ENCODE measurements at places on chromosomes 7 and 10.

DNA sequence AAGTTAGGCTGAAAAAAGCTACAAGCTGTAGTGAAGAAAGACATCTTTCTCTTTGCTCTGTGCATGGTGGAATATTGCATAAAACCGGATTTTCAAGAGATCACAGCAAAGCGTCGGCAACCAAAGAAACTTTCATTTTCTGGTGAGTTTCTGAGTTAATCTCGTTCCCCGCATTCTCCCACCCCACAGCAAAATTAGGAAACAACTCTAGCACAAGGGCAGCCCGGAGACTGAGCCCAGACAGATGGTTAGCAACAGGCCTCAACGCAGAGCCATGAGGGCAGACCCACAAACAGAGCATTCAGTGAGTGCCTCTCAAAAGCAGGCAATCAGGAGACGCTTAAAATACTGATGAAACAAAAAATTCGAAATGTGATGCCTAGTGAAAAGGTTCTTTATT, 396.1 kb upstream of the KLF6 start:
- no peaks in the 10 kb centered on the region for H3K36me3 ChIP-seq
- no peak for DNase-seq
- H3K27ac ChIP-seq: no peak overlapping the region
- no peaks in the 10 kb centered on the region for H3K4me1 ChIP-seq

- H3K27me3 ChIP-seq: no peaks in the 10 kb centered on the region
- H3K4me1 ChIP-seq: peaks cover 33% of the 10 kb centered on the region
- H3K27ac ChIP-seq: peak overlapping the region; percentile 53
- no peaks in the 10 kb centered on the region for H3K36me3 ChIP-seq
Observed at GRCh38 chr7:73870041-73870492, 9.1 kb downstream of the TMEM270 start.

GRCh38 chr7:21383227-21384220, 44.4 kb upstream of the SP4 start:
- no peak for DNase-seq
- no peak overlapping the region for H3K27ac ChIP-seq
- H3K4me1 ChIP-seq: no peaks in the 10 kb centered on the region
- H3K4me3 ChIP-seq: no peak overlapping the region
- no peaks in the 10 kb centered on the region for H3K27me3 ChIP-seq
- H3K36me3 ChIP-seq: no peaks in the 10 kb centered on the region

DNA sequence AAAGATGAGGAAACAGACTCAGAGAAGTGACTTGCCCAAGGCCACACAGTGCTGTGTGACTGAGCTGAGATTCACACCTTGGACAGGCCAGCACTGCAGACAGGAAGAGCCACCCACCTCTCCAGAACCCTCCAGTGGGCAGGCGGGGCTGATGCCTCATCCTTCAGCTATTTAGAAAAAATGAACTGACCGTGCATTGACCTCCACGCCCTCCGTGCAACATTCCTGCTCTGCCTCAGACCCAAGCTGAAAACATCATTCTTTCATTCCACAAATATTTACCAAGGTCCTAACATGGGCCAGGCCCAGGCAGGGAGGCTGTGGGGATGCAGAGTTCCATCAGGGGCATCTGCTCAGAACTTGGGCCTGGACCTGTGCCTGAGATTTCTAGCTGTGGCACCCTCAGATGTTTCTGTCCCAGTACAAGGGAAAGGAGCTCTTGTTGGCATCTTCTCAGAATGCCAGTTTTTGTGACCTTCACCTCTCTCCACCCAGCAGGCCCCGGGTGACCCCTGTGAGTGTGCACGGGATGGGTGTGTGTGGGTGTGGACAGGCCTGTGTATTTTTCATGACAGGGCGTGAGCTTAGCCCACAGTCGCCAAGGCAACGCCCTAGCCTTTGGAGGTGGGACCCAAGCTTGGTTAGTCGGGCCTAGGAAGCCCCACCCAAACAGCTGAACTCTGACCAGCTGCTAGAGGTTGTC, 6.5 kb downstream of the VSIR start:
- peak overlapping the region; percentile 96 for H3K27ac ChIP-seq
- H3K4me3 ChIP-seq: peak overlapping the region; percentile 19
- H3K27me3 ChIP-seq: no peaks in the 10 kb centered on the region
- peaks cover 99% of the 10 kb centered on the region for H3K4me1 ChIP-seq
- H3K36me3 ChIP-seq: peaks cover 37% of the 10 kb centered on the region
- DNase-seq: peak; percentile 78
